Naive thymus-derived CD4-positive, alpha-beta T cell (primary cell): ENCODE measurements at places on chromosomes 2 and 18. TPM values are rescaled to one million over a fixed set of nuclear protein-coding genes. Genes with fewer than 3 reads are reported as not detected.

Gene C2orf15
- 7.2 TPM for polyA plus RNA-seq

- DNase-seq: no peak
Measured at GRCh38 chr2:206062724-206063123, 23.2 kb downstream of the INO80D start.

DNA sequence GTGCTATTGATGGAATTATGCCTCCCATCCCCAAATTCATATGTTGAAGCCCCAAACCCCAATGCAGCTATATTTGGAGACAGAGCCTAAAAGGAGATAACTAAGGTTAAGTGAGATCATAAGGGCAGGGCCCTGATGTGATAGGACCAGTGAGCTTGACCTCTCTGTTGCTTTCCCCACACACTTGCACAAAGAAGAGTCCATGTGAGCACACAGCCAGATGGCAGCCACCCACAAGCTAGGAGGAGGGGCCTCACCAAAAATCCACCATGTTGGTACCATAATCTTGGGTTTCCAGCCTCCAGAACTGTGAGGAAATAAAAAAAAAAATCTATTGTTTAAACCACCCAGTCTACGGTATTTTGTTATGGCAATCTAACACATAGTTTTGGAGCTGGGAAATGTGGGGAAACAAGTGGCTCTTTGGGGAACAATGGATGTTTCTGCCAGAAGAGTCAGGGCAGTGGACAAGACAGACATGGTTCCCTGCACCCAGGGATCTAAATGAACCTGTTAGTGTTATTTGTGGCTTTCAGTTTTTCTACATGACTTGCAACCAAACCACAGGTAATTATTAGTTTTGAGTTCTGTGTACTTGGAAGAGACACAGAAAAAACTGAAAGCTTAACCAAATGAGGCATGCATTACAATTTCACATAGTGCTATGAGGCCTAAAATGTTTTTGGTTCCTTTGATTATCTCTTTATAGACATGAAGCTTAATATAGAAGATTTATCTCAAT lies 259.1 kb downstream of the LTBP1 start:
- DNase-seq: no peak

DNA sequence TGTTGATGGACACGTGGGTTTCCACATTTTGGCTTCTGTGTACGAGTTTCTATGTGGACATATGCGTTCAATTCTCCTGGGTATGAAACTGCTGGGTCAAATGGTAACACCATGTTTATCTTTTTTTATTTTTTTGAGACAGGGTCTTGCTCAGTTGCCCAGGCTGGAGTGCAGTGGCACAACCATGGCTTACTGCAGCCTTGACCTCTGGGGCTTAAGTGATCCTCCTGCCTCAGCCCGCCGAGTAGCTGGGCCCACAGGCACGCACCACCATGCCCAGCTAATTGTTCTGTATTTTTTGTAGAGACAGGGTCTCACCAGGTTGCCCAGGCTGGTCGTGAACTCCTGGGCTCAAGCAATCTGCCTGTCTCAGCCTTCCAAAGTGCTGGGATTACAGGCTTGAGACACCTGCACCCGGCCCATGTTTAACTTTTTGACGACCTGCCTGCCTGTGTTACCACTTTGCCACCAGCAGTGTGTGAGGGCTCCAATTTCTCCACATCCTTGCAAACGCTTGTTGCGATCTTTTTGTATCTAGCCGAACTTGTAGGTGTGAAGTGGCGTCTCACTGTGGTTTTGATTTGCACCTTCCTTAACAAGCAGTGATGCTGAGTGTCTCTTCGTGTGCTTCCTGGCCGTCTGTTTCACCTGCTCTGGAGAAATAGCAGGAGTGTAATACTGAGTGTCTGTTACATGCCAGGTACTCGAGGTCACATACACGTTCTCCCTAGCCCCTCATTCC lies 6.9 kb downstream of the HSBP1L1 start:
- no peak for DNase-seq

Gene UGT1A8
- polyA plus RNA-seq: not detected

GRCh38 chr2:15456352-15456751 lies 104.8 kb downstream of the NBAS start:
- DNase-seq: no peak

Gene ZNF396
- polyA plus RNA-seq: 1.0 TPM

GRCh38 chr2:62175728-62176127 lies 20.2 kb upstream of the B3GNT2 start:
- DNase-seq: no peak

Gene SPP2
- not detected for polyA plus RNA-seq

Gene BMP10
- not detected for polyA plus RNA-seq

DNA sequence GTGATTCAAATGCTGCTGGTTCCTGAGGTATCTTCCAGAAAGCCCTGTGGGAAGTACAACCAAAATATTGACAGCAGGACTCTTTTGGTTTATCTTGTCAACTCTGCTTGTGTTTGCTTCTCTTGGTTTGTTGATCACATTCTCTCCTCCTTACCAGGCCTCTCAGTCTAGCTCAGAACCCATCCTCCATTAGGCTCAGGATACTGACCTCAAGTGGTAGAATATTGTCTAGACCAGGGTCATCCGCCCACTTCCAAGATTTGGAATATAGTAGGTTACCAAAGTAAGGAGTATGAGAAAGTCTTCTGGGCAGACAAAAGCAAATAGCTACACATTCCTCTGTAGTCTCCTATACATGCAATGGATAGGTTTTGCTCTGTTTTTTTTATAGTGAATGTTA lies 56.6 kb downstream of the XIRP2 start:
- DNase-seq: no peak

Gene HNMT
- polyA plus RNA-seq: not detected

GRCh38 chr18:22879293-22879692 lies 53.8 kb upstream of the RBBP8 start:
- no peak for DNase-seq

GRCh38 chr18:51054764-51055163 lies 24.8 kb downstream of the SMAD4 start:
- no peak for DNase-seq

Gene XDH
- polyA plus RNA-seq: not detected

- no peak for DNase-seq
Measured at GRCh38 chr18:48673853-48674721, 135.3 kb downstream of the CTIF start.

DNA sequence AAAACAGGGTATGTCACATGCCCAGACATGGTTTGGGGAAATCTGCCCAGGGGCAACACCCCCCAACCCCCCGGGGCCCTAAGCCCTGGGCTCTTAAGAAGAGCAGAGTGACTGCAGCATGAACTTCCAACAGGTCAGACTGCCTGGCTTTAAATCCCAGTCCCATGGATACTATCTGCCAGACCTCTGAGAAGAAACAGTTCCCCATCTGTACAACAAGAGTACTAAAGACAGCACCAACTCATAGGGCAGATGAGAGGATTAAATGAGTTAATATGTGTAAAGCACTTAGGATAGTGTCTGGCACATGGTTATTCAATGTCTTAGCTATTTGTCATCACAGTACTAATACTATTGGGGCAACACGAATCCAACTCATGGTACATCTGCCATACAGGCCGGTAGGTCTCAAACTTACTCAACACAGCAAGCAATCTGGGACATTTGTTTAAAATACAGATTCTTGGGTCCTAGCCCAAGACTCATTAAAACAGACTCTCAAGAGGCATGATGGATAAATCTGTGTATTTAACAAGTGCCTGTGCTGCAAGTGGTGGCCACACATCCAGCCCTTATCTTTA lies 23.4 kb downstream of the CDH2 start:
- no peak for DNase-seq

Gene SCN7A
- not detected for polyA plus RNA-seq

DNA sequence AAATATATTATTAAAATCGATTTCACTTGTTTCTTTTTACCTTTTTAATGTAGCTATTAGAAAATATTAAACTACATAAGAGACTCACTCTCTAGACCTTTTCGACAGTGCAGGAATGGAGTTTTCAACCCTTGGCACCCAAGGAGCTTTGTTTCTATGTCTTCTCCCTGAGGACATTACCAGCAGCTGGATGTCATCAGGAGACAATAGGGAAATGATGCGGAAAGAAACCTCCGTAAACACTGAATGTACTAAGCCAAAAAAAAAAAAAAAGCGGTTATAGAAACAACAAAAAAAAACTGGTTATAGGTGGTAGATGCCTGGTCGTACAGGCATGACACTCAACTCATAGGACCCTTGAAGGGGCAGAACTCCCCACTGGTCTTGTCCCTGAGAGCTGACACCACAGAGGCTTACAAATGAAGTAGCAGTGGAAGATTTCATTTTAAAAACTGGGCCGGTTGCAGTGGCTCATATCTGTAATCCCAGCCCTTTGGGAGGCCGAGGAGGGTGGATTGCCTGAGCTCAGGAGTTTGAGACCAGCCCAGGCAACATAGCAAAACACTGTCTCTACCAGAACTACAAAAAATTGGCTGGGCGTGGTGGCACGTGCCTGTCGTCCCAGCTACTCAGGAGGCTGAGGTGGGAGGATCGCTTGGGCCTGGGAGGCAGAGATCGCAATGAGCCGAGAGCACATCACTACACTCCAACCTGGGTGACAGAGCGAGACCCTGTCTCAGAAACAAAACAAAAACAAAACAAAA lies 23.8 kb downstream of the THAP4 start:
- no peak for DNase-seq

- DNase-seq: no peak
Measured at GRCh38 chr2:60320724-60321123, 232.7 kb downstream of the BCL11A start.

Gene IGFBP5
- polyA plus RNA-seq: not detected

- DNase-seq: no peak
Measured at GRCh38 chr2:219997341-219997851, 370.0 kb downstream of the SLC4A3 start.

GRCh38 chr2:28343184-28343942 lies 49.3 kb upstream of the FOSL2 start:
- DNase-seq: no peak

Gene TMEM163
- polyA plus RNA-seq: 0.13 TPM

DNA sequence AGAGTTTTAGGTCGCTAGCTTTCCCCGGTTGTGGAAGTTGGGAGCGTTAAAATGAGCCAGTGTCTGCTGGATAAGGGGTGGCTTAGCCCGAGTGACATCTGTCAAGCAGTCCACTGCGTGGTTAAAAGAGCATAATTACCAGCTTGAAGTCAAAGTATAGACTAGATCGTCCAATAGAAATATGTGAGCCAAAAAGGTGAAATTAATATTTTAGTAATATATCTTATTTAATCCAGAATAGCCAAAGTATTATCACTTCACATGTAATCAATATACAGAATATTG lies 654 bp downstream of the COMMD1 start:
- no peak for DNase-seq

Gene MAL
- polyA plus RNA-seq: 355 TPM

GRCh38 chr18:42271647-42272414 lies 316.8 kb downstream of the PIK3C3 start:
- no peak for DNase-seq

Gene DOCK10
- 64.2 TPM for polyA plus RNA-seq

Gene CAPN14
- 0.30 TPM for polyA plus RNA-seq

Gene DYTN
- not detected for polyA plus RNA-seq

DNA sequence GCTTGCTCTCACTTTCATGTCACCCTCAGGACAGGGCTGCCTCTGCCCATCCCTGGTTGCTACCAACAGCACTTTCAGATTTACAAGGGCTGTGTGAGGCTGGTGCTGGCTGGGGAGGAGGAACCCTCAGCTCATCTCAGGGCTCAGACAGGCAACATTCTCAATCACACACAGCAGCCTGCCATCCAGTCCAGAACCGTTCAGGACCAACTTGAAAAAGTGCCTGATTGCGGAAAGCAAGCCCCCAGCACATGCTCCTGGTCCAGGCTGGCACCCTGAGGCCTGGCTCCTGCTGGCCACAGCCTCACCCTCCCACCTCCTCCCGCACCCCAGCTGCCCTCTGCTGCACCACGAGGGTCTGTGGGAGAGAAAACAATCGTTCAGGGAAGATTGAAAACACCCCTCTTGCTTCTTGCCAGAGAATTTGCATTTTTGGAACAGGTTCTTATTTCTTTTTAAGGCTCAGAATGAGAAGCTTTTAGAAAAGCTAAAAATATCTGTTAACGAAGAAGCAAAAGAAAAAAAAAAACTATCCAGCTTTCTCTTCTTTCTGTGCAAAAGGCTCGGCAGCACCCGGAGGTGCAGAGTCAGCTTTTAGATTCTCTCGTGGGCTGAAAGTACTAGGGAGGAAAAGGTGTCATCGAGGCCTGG lies 403.8 kb upstream of the ID2 start:
- DNase-seq: no peak

GRCh38 chr18:22521026-22521707 lies 103.5 kb upstream of the CTAGE1 start:
- no peak for DNase-seq

DNA sequence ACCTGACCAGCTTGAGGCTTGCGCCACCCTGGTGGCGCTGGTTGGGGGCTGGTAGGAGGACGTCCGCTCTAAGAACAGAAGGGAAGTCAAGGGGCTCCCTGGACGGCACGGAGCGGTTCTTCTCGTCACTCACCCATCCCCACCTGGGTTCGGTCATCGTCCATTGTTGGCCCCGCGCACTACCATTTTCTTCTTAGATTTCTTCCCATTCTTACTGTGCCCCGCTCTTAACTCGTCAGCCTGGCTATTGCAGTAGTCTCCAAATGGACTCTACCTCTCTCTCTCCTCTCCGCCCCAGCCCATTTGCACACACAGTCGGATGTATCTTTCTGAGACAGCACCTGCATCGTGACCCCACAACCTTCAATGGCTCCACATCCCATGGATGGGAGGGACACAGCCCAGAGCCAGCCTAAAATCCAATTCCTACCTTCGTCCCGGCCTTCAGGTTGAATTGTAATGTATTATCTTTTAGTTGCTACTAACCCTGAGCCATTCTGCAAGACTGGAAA lies 814 bp upstream of the RAB1A start:
- DNase-seq: peak; percentile 22

GRCh38 chr2:145070703-145071102 lies 550.8 kb upstream of the ZEB2 start:
- no peak for DNase-seq

- DNase-seq: peak; percentile 52
Measured at GRCh38 chr2:26577442-26578112, 63.6 kb downstream of the CIB4 start.

Gene B4GALT6
- 0.11 TPM for polyA plus RNA-seq

DNA sequence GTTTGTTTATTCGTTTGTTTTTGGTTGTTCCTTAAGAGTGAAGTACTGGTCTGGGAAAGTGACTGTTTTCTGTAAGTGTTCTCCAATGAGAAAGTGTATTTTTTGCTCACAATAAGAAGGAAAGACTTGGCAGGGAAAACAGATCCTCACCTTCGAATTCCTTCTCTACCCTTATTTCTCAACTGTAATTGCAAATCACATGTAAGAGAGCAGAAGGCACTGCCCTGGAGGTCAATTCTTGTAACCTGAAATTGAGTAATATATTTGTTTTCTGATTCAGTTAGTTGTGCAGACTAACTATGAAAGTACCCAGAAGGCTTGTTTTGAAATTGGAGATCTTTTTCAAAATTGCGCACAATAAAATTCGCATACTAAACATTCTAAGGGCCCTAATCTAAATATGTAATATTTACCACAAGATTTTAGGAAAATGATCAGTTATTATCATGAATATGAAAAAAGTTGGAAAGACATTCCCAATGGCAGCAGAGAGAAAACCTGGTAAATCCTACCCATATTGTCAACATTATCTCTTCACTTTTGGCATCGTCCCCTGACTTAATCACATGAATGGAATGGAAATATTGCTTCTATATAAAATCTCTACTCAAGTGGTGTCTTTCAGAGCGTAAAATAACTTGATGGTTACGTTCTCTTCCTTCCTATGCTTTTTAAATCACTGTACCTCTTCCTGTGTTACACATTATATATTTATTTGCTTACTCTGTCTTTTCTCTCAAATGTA lies 24.1 kb downstream of the TFPI start:
- DNase-seq: no peak
